ENCODE measurements at places on chromosomes 12 and 14.

GRCh38 chr14:55698051-55698450 is 118.0 kb downstream of the KTN1 start:
- DNase-seq: no peak

DNA sequence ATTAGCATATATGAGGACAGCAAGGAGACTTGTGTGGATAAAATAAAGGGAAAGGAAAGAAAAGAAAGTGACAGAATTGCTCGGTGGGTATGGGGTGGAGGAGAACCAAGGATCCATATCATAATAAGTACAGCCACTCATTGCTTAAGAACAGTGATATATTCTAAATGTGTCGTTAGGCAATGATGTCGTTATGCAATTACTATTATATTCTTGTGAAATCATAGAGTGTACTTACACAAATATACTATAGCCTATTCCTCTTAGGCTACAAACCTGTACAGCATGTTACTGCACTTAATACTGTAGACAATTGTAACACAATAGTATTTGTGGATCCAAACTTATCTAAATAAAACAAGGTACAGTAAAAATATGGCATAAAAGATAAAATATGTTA is 271.1 kb downstream of the CCER1 start:
- DNase-seq: no peak

DNA sequence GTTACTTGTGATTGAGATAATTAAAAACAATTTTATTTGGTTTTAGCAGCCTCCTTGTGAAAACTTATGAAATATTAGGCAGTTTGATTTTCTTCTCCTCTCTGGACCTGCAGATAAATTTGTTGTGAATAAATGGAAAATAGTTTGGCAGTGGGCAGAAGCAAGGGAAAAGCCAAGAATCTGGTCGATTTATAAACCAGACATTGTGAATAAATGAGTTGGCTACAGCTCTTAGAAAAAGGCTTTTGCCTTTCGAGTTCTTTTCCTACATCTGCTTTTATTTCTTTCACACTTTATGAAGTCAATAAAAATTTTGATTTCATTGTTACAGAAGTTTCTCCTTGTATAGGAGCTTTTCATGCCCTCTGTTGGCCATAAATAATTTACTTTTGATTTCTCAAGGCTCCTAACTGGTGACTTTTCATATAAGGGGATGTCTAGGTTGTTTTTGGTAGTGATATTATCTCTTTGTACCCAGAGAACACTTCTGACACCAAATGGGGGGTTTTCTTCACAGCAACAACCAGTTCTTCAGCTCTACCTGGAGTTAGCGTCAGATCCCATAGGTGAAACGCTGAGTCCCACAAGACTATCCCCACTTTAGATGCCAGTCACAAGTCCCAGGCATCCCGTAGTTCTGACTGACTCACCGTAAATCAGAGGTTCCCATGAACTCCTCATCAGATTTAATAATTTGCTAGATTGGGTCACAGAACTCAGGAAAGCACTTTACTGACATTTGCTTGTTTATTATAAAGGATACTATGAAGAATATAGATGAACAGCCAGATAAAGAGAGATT is 136.5 kb upstream of the DNM1L start:
- no peak for DNase-seq

DNA sequence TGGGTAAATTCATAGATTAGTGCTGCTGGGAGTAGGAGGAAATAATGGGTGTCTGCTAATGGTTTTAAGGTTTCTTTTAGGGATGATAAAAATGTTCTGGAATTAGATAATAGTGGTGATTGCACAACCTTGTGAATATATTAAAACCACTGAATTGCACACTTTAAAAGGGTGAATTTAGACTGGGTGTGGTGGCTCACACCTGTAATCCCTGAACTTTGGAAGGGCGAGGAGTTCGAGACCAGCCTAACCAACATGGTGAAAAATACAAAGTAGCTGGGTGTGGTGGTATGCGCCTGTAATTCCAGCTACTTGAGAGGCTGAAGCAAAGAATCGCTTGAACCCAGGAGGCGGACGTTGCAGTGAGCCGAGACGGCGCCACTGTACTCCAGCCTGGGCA is 1.3 kb downstream of the RAD52 start:
- no peak for DNase-seq

- no peak for DNase-seq
These were observed 24.2 kb downstream of the RPH3A start for GRCh38 chr12:112815589-112816321.

DNA sequence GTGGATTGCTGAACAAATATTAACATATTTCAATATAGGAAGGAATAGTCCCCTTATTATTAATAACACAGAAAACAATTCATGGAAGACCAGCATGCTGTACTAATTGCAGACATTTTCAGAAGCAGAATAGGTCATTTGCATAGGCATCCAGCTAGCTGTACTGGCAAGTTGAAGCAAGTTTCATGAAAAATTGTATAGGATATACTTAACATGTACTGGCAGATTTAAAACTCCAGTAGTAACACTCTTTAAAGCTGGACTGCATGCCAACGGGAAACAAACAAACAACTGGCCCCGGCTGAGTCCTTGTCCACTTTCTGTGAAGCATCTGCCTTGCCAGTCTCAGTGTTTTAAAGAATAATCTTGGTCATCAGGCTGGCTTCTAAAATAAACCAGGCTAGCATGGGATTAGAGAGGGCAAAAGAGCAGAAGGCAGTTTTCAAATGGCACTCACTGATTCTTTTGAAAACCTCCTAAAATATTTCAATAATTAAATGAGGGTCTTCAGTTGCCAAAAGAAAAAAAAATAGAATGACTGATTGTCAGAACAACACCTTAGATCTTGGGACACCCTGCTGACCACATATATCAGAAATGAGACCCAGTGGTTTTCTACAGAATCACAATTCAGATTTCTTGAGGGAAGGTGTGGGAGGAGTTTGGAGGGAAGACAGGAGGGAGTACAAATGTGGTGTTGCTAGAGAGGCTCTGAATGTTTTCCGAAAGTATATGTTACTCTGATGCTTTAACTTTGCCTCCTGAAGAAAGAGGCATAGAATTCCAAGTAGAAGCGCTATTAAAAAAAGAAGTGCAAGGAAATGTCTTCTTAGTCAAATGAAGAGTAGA is 122.5 kb upstream of the KRAS start:
- DNase-seq: no peak

DNA sequence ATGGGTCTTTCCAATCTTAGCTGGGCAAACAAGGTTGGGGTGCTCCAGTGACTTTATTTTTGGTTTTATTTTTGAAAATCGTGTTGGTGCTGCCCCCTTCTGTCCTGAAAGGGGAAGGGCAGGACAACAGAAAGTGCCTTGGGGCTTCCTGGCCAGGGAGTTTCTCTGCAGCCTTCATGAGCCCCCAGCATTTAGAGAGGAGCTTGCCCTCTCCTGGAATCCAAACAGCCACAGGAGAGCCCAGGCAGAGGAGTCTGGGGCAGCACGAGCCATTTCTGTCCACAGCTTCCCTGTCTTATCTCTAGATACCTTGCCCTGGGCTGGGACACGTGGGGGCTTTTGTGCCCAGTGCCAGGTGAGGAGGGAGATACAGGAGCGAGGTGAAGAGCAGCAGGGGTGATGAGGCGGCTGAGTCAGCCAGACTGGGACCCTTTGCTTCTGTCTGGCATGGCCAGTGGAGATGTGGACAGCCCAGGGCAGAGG is 4.4 kb upstream of the C1RL start:
- DNase-seq: no peak

GRCh38 chr14:50272498-50272897 is 39.5 kb downstream of the L2HGDH start:
- DNase-seq: no peak

DNA sequence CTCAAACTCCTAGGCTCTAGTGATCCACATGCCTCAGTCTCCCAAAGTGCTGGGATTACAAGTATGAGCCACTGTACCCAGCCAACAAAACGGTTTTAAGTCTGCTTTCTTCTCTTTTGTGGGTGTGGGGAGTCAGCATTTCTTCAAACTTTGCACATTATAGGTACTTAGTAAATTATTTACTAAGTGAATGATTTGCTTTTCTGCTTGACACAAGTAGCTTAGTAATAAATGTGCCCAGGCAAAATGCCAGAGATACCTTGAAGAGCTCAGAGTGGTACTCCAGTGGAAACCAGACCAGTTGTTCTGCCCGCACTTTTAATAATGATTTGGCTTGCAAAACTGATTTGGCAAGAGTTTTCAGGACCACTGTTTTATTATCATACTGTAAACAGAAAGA is 15.0 kb downstream of the DEPDC4 start:
- no peak for DNase-seq

DNA sequence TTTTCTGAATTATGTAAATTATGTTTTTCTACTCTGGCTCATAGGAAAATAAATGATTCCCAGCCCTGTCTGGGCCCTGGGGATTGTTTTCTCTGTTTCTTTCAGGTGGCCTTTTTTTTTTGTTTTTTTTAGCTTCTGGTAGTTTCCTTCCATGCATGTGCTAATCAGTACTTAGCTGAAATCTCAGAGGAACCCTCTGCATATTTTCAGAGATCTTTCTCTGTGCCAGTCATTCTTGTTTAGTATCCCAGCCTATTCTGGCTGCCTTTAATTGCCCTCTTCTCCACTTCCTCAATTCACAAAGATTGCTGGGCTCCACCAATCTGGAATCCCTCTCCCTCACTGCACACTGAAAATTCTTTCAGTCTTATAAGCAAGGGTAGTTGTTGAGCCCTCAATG is 46.9 kb downstream of the CNOT2 start:
- DNase-seq: no peak

GRCh38 chr12:130838284-130838950 is 633 bp downstream of the STX2 start:
- DNase-seq: no peak

DNA sequence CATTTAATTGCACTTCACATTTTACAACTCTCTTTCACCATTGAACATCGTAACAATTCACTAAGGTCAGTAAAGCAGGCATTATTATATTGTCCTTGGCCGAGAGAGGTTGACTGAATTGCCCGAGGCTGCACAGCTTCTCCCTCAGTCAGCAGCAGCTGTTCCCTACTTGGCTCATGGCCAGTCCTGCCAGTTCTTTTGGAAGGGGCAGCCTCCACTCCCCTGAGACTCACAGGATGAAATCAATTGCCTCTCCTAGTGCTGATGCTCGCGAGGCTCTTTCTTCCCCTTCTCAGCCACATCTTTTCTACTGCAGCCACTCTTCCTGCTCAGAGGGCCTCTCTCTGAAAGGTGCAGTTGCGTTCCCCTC is 79.9 kb upstream of the KCNA1 start:
- DNase-seq: no peak

DNA sequence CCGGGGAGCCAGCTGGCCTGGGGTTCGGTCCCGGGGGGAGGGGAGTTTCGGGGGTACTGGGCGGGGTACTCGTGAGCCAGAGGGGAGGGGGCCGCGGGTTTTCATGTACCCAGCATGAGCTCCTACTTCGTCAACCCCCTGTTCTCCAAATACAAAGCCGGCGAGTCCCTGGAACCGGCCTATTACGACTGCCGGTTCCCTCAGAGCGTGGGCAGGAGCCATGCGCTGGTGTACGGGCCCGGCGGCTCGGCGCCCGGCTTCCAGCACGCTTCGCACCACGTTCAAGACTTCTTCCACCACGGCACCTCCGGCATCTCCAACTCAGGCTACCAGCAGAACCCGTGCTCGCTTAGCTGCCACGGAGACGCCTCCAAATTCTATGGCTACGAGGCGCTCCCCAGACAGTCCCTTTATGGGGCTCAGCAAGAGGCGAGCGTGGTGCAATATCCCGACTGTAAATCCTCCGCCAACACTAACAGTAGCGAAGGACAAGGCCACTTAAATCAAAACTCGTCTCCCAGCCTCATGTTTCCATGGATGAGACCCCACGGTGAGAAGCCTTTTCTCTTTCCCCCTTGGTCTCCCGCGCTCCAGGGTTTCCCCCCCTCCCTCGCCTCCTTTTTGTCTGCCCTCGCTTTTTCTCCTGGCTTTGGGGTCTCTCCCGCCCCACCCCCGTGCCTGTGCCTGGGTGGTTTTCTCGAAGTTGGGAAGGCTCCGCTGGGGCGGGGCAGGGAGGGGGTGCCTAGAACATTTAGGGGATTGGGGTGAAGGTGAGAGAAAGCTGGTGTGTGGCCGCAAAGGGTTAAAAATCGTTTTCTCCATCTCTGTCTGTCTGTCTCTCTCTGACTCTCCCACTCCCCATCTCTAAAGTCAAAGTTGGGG is 627 bp downstream of the HOXC8 start:
- DNase-seq: no peak

GRCh38 chr14:68033336-68033932 is 213.9 kb downstream of the RAD51B start:
- no peak for DNase-seq

DNA sequence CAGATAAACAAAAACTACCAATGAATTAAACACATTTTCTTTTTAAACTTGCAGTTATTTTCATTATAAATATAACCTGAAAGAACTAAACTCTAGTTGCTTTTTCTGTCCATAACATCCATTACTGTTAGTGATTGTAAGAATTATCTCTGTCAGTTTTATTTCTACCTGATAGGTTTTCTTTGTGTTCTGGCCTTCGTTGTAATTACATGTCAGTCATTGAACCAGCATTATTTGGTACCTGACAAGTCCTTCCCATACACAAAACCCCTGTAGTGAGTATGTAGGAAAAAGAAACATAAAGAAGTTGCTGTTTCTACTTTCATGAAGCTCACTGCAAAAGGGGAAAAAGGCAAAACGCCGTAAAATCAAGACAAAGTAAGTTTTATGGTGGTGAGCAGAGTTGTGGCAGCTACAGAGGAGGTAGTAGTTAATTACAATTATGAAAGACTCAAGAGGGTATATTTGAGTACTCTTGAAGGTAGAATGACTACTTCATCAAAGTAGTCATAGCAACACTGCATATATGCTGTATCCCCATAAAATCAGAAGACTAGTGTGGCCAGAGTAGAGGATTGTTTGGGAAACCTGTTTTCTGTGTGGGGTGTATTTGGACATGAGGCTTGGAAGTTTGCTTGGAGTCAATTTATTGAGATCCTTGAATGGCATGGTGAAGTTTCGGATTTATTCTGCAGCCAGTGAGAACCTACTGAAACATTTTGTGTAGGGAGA is 102.8 kb downstream of the SLC5A8 start:
- no peak for DNase-seq

DNA sequence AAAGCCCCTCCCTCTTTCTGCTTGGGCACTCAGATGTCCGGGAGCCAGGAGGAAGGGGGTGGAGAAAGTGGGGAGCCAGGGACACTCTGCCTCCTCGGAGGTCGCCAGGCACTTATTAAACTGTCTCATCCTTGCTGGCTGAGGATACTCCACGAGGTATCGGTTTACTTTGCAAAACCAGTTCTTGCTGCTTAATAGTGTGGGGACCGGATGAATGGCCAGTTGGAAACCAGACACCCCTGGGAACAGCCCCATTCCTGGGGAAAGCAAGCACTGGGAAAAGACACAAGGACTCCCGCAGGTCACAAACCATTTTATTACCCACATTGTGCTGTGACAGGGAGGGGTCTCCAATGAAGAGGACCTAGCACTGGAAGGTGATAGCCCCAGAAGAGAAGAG is 34.2 kb downstream of the CCDC88C start:
- no peak for DNase-seq

GRCh38 chr14:58979325-58979724 is 209.1 kb upstream of the DAAM1 start:
- no peak for DNase-seq

DNA sequence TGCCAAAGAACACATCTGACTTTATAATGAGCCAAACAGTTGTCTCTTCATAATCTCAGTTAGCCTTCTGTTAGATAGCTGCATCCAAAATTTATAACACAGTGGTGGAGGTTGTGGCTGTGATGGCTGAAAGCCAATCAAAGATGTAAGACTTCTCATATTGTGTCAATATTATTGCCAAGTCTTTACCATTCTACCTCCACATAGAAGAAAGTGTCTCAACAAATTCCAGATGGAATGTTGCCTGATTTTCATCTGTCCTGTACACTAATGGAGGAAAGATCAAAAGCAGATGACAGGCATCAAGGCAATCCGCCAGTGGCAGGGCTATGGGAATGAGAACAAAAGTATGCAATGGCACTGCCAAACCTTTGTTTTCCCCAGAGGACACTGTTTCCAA is 813.1 kb upstream of the NOVA1 start:
- no peak for DNase-seq
